ENCODE measurements at places on chromosomes 3 and 15.

GRCh38 chr15:92095693-92096092, 242.2 kb downstream of the SLCO3A1 start:
- DNase-seq: peak; percentile 30

- no peak for DNase-seq
These were observed 250.3 kb downstream of the CBLB start for GRCh38 chr3:105618556-105618955.

DNA sequence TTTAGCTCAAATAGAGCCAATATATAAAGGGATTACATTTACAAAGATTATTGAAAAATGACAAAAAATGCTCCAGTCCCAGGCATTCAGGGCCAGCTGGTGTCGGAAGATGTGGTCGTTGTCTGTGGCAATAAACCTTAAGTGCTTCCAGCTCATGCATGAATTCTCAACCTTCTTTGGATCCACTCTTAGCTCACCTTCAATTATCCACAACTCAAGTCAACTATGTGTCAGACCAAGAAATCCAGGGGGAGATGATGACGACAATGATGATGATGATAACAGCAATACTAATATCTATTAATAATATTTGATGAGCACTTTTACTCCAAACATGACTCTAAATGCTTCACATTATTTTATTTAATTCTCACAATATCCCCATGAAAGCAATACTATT, 53.6 kb upstream of the PXYLP1 start:
- no peak for DNase-seq

GRCh38 chr15:54304321-54304720, 326.1 kb downstream of the UNC13C start:
- DNase-seq: no peak

DNA sequence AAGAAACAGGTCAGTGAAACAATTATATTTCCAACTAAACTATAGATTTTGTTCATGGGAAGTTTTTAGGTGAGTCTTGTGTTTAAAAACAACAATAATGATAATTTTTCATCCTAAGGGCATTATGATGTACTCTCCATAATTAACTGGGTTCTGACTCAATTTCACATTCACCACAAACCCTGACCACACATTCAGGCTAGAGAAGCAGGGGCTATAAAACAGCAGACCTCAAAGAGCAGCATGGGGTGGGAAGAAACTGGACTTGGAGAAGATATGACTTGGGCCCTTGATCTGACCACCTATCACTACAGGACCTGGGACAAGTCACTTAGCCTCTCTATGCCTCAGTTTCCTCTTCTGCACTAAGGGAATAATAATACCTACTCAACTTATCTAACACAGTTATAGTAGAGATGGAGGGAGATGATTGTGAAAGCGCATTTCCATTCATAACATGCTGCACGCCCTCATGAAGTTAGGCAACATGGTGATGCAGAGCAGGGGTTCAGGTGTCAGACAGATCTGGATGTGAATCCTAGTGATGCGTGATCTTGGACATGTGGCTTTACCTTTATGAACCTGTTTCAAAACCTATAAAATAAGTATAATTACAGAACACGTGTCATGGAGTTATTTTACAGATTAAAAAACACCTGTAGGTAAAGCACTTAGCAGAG, 63.0 kb upstream of the ACP3 start:
- DNase-seq: no peak

GRCh38 chr15:52171386-52171785, 19.8 kb downstream of the GNB5 start:
- DNase-seq: no peak

GRCh38 chr3:58639001-58639400, 27.6 kb downstream of the FAM3D start:
- no peak for DNase-seq

GRCh38 chr3:71652781-71653413, 69.4 kb upstream of the FOXP1 start:
- peak; percentile 82 for DNase-seq

DNA sequence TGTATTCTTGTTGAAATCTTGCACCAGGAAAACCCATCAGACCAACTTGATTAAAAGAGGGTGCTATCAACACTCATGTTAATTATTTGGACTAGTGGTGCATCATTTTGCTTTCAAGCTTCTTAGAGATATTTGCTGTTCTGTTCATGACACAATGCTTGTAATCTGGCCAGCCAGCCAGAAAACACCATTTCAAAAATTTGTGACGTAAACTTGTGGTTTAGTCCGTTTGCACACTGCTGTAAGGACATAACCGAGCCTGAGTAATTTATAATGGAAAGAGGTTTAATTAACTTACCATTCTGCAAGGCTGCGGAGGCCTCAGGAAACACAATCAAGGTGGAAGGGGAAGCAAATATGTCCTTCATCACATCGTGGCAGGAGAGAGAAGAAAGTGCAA, 374.3 kb upstream of the TGFBR2 start:
- no peak for DNase-seq

DNA sequence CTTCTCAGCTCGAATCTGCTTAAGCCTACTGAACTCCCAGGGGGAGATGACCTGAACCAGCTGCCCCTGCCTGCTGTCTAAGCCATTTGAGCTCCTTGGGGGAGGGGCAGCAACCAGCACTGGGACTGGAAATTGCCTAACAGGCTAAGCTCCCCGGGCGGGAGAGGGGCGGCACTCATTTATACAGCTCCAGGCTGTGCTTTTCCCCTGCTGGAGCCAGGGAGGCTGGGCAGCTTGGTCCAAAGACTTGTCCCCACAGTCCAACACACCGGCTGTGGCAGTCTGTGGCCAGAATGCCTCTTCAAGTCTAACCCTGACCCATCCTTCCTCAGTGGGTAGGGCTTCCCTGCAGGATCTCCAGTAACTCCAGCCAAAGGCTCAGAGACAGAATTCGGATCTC, 1241.5 kb downstream of the ROBO2 start:
- DNase-seq: no peak

DNA sequence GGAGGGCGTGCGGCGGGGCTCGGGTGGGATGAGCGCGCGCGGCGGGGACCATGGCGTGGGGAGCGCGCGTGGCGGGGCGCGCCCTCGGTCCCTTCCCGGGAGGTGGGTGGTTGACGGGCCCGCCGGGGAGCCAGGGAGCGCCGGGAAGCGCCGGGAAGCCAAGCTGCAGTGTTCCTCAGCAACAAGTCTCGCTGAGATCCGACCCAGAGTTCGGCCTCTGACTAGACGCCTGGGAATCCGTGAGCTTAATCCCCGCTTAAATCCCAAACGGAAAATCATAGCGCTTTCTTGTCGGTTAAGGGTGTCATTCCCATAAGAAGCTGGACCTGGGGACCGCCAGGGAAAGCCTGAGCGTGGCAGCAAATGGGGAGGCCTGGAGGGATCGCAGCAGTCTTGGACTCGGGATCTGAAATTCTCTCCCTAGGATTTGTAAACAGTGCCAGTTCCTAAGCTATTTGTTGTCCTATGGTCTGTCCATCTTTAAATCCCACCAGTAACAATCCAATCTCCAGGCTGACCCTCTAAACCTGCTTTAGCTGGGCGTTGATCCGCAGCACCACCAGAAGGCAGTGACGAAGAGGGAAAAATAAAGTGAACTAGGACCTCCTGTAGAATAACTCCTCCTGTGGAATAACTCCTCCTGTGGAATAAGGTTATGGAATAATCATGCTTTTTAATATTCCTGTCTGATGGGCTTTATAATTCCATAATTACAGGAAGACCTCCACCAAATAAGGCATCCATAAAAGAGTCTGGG, 570 bp upstream of the NEDD4 start:
- peak; percentile 9 for DNase-seq

- no peak for DNase-seq
These were observed 720.1 kb downstream of the GBE1 start for GRCh38 chr3:81041331-81041730.

GRCh38 chr3:183576487-183577107, 21.1 kb upstream of the KLHL6 start:
- DNase-seq: no peak

- DNase-seq: no peak
These were observed 1.7 kb downstream of the SLMAP start for GRCh38 chr3:57757642-57758297.

DNA sequence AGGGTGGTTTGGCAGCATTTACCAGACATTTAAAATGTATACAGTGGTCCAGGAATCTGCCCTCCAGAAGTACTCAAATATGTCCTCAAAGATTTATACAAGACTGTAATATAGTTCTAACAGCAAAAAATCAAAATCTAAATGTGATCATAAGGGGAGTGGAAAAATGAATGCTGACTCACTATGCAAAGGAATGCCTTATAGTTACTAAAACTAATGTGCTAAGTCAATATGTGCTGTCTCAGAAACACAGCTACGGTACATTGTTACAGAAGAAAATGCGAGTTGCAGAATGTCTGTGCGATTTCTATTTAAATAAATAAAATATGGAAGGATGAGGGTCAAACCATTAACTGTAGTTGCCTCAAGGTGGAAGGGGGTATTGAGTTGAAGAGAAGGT, 230.1 kb upstream of the UBE2E1 start:
- DNase-seq: no peak

DNA sequence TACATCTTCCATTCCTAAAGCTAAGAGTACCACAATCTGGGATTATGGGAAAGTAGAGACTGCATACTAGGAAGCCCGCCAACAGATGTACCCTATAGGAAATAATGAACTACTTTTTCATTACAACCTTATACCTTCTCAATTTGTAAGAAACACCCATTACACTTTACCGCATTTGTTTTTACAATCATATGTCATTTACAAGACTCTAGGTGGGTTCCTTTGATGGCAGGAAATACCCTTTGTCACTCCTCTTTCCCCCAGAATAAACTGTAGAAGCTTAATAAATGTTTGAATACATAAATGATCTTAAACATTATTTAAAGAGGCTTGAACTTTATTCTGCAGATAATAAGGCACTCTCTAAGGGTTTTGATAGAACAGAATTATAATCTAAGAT, 150.1 kb upstream of the TGFBR2 start:
- no peak for DNase-seq

DNA sequence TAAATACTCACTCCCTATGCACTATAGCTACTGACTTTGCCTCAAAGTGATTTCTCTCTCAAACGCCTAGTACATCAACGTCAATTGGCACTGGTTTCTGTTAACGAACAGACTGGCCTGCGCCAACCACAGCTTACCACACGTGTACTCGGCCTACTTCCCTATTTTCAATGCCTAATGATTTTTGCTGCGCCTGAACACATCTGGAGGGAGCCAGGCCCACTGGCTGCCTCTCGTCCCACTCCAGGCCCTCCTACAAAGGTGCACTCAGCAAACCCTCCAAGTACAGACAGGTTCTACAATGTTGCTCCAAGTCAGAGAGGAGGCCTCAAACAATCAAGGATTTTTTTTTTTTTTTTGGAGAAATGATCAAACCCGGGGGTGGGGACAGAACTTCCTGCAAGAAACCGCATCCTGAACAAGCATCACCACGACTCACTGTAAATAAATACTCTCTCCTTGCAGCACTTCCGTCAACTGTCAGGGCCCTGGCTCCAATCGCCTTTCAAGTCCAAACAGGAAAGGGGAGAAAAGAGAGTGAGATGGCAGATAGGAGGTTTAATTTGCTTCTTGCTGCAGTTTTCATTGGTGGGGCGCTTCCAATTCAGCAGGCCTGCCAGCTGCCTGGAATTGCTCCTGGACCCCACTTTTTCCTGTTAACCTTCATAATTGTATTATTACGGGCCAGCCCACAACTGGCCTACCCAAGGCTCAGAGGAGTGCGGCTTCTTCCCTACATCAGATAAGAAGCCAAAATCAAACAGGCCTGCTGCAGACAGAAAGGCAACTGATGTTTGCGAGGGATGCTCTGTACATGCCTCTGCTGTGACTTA, 139.3 kb downstream of the FOXP1 start:
- peak; percentile 86 for DNase-seq

DNA sequence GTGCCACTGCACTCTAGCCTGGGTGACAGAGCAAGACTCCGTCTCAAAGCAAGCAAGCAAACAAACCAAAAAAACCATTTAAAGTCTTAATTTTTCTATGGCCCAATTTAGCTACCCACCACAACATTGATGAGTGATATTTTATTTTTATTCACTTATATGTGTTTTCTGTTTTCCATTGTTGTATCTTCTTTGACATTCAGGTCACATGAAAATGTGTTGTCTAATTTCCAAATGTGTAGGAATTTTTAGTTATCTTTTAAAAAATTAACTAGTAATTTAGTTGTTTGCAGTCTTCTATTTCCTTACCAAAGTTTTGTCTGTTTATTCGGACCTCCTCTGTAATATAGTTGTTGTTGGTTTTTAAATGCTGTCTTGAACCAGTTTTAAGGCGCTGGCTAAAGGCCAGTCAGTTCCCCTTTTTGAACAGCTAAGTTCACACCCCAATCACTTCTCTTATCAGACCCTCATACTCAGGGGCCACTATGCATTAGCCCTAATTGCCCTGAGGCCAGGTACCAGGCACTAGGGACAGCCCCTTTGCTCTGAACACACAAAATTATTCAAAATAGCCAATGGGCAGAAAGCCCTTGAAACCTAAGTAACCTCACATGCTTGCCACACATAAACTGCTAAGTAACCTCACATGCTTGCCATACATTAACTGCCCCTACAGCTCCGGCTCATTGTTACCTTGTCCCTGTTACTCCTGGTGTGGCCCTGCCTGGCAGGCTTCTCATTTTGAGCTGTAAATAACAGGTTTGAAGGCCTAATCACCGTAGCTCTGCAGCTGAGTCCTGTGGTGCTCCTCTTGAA, 4.3 kb upstream of the CCR4 start:
- DNase-seq: no peak

DNA sequence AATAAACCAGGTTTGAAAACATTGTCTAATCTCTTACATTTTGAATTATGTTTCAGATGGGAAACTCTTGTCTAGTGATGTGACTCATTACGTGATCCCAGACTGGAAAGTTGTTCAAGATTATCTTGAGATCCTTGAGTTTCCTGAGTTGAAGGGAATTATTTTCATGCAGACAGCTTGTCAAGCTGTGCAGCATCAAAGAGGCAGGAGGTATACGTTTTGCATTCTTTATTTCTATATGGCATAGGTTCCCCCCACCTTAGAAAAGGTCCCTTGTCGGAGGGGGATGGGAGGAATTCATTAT, 1.5 kb downstream of the DIS3L start:
- DNase-seq: no peak

DNA sequence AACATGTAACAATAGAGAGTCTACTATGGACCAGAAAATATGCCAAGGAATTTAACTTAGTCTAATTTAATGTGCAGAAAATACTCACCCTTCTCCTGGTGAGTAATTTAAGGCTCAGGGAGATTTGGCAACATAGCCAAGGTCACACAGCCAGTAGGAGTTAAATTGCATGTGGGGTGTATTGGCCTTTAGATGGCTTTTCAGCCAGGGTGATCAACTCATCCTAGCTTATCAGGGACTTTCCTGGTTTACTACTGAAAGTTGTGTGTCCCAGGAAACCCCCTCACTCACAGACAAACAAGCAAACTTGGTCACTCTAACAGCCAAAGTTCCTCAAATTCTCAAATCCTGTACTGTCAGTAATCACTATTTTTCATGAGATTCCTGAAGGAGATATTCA, 2.6 kb upstream of the SLC9A9 start:
- DNase-seq: peak; percentile 58
